Esophagus squamous epithelium (tissue), 5 donors: ENCODE measurements at places on chromosomes 1 and 21.

DNA sequence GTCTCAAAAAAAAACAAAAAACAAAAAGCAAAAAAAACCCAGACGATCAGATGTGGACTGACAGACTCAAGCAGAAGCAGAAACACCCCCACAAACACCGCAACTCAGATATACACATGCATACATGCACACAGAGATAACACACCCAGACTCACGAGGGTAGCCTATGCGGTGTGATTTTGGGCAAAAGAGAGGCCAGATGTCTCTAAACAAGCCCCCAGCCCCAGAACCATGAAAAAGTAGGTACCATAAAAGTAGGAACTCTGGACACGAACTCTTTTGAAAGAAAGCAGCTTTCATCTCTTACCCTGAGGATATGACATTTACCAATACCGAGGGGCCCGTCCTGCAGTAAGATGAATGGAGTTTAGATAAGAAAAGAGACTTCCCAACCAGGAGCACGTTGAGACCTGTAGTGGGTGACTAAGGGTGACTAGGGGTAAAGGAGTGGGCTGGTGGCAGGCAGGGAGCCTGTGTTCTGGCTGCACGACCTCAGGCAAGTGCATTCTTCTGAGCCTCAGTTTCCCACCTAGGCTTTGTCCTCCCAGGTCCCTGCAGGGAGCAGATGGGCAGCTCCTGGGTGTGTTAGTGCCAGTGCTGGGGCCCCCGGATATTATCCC is 1.5 kb upstream of the TINAGL1 start:
- no peak for DNase-seq

- DNase-seq: no peak
Observed at GRCh38 chr1:36864823-36865601, 169.3 kb downstream of the GRIK3 start.

DNA sequence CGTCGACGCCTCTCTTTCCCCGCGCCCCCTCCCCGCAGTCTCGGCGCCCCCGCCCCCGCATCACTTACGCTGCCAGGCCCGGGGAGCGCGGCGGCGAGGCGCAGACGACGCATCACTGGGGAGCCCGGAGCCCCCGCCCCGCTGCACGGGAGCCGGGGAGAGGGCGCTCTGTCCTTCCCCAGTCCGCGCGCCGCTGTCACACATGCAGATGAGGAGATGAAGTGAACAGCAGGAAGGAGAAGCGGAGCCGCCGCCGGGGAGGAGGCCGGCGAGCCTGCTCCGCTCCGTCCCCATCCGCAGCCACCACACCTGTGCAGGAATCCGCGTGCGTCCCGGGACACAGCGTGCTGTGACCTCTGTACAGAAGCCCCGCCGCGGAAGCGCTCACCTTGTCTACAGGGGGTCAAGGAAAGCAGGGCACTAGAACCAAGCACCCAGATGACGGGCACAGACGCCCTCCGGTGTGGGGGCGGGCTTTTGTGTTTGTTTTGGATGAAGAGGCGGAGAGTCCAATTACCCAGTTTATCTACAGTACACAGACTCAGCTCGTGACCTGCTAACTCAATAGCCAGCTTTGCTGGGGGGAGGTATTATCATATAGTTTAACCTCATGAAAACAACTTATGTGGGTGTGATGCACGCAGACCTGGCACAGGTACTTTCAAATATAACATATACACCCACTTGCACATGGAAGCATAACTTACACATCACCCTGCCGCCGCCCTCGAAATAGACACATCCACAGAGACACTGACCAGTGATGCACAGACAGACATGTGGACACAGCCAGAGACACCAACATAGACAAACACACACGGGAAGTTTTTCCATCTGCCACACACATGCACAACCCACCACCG is 12.4 kb downstream of the KLHDC8A start:
- DNase-seq: no peak

DNA sequence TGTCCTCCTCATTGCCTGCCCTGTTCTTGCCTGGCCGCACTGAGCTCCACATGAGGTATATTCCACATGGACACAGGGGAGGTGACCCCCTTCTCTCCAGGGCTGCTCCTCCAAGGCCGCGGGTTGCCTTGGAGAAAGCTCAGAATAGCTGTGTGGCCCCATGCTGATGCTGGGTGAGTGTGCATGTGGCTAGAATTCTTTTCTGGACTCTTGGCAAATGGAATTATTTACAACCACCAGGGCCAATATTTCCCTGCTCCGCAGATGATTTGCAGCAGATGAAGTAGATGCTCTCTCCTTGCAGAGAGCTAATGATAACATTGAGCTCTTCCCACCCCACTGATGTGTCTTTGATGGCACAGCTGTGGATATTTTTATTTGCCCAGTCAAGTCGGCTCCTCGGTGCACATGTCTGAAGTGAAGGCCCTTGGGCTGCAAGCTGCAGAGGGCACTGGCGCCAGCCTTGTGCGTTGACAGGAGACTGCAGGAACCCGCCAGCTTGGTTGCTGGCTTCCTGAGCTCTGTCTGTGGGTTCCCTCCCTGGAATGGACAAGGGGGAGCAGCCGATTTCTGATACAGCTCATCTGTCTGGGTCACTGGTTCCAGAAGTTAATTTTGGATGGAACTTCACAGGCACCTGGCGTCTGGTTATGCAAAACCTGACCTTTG is 404.7 kb upstream of the VAMP3 start:
- DNase-seq: no peak

GRCh38 chr1:26028490-26028980 is 7.0 kb downstream of the EXTL1 start:
- DNase-seq: no peak
